ENCODE measurements at places on chromosomes 4 and X.

GRCh38 chr4:161003418-161004057, 1160.3 kb downstream of the FSTL5 start:
- DNase-seq = no peak

GRCh38 chrX:87167841-87168240, 349.8 kb upstream of the KLHL4 start:
- no peak for DNase-seq

DNA sequence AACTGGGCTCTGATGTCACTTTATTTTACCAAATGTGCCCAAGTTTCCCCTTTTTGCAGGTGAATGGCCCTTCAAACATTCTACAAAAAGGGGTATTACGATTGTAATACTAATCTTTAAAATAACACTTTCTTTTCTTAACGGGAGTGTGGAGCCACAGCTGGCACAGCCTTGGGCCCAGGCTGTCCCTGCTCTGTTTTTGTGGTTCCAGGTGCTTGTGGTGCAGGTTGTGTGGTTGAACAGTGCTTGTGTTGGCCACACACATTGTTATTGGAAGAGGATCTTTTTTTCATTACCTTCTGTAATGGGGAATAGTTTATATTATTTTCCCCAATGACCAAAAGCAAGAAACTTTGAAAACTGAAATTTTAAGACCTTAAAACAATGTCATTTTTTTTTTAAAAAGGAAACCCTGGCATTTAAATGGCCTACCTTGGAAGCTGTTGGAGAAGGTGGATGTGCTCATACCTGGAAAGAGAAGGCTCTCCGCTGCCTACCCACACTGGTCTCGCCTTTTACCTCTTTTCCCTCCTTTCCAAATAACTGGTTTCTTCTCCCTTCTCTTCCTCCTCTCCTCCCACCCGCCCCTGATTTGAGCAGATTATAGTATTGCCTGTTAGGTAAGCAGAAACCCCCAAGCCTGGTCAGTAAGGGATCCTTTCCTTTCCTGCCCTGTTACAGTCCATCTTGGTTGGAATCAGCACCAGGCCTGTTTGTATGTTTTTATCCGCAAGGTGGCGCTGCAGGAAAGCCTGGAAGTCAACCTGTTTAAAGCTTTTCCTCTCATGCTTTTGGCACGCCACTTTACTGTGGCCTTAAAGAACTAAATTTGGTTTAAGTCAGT, 28.6 kb downstream of the HADH start:
- DNase-seq = peak; percentile 81

DNA sequence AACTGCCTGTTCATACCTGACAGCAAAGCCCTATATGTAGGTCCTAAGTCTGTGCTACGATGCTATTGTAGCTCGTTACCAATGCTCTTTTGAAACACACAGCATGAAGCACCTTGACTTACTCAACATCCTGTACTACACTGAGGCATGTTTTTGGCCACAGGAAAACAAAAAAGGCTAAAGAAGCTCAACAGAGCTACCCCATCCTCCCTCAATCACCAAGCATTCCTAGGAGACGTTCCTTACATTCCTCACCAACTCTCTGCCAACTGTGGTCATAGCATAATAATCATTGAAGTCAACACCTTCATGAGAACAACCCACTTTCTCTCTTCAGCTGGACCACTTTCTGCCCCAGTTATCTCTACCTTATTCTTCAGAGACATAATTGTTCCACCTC, 73.7 kb upstream of the SLC25A43 start:
- DNase-seq = no peak

DNA sequence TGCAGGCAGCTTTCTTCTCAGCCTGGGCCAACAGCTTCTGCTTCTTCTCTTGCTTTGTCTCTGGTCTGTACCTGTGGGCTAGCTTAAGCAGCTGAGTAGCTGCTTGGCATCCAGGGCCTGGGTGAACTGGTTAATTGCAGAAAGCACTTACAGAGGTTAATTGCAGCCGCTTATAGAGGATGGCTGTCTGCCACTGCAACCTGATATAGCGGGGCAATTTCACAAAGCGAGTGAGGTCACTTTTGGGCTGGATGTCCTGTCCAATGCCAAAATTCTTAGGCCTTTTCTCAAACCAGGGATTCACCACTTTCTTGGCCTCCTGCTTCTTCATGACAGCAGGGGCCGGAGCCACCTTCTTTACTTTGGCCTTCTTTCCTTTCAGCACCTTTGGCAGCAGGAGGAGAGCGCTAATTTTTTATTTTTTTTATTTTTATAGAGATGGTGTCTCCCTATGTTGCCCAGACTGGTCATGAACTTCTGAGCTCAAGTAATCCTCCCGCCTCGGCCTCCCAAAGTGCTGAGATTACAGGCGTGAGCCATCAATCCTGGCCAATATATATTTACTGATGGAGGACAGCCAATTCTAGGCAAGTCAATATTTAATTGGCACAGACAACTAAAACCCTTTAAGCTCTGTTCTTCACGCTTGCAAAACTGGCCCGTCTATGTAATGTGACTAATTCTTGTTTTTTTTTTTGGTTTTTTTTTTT, 61.0 kb downstream of the ENOPH1 start:
- no peak for DNase-seq

DNA sequence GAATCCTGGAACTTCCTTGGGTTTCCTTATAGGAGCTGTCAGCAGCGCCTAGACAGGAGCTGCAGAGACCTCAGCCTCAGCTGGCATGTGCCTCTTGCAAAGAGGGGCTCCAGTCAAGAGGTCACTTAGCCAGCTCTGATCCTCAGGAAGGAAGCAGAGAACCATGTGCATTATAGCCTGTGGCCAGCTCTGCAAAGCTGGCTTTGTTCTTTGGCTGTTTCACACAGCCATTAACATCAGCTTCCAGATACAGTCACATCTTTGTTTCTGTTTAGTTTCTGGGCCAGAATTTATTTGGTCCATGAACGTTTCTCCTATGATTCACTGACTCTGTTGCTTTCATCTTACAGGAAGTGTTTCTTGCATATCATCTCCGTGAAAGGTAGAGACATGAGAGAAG, 92.4 kb downstream of the CC2D2A start:
- no peak for DNase-seq

DNA sequence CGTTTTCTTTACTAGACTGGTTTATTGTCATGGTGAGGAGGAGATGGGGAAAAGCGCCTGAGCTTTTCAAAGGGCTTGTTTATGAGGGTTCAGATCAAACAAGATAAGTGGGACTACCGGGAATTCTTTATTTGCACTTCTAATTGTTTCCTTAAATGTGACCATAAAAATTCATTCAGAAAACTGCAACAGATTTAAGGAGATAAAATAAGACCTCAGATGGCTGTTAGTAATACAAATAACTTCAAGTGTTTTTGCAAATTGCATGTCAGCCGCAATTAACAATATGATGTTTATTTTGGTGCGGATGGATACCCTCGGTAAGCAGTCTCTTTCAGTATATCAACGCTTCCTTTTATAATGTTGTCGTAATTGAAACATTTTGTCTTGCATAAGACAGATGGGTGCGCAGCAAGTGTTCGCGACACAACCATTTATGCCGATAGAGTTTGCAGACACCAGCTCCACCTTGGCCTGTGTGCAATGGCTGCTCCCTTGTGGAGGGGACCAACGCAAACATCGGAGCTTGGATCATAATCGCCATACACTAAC, 151.0 kb downstream of the C4orf33 start:
- DNase-seq = no peak

- DNase-seq = no peak
Observed at GRCh38 chr4:82746705-82747574, 51.7 kb downstream of the SCD5 start.

DNA sequence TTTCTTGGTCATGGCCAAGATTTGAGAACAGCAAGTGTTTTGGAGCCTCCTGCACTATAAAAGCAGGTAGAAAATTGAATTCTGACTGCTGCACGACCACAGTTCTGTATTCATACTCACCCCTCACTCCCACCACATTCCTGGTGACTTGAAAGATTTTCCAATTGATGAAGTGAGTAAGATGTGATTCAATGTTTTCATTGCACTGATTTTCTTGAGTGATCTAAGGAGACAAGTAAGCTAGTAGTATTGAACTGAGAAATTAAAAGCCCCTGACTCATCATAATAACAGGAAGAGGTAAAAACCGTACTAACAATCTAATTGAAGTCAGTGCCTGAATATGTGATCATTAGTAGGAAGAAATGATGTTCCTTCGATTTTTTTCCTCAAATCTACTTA, 6.1 kb upstream of the SEC24D start:
- DNase-seq = no peak

GRCh38 chr4:187256897-187257296, 533.2 kb upstream of the FAT1 start:
- no peak for DNase-seq

DNA sequence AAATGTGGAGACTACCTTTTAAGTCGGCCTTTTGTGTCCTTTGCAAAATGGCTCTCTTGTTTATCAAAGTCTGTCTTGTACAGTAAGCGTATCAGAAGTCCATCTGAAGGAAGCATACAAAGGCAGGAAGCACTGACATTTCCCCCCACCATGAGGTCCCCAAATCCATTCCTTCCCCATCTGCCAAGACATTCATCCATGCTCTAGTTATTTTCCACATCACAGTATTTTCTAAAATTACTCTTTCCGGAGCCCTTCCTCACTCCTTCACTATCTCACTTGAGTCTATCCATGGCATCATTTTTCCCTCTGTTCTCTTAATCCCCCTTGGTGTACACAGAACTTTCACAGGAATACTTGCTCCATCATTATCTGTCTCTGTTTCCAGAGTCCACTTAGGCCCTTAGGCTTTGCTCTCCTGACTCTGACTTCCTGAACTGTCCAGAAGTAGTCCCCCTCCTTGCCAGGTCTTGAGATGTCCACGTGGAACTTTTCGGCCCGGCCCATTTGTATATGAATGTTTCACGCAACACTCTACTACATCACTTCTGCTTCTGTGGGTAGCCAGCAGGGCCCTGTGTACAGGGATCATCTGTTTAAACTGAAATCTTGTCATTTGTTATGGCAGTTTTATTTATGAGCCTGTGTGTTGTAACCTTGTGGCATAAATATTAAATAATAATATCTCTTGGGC, 2.1 kb downstream of the SEL1L3 start:
- no peak for DNase-seq

GRCh38 chr4:76074993-76075600, 588 bp downstream of the ART3 start:
- no peak for DNase-seq

DNA sequence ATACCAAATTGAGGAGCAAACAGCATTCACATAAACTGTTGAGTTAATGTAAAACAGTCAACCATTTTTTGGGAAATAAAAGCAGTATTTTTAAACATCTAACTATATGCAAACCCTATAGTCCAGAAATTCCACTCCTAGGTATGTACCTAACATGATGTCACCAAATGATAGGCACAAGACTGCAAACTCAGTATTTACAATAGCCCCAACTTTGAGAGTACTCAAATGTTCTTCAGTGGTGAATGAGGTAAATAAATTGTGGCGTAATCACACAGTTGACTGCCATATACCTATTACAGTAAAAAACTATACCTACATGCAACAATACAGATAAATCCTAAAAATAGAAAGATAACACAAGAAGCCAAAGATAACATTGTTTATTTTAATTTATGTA, 1243.8 kb upstream of the ADGRL3 start:
- no peak for DNase-seq

DNA sequence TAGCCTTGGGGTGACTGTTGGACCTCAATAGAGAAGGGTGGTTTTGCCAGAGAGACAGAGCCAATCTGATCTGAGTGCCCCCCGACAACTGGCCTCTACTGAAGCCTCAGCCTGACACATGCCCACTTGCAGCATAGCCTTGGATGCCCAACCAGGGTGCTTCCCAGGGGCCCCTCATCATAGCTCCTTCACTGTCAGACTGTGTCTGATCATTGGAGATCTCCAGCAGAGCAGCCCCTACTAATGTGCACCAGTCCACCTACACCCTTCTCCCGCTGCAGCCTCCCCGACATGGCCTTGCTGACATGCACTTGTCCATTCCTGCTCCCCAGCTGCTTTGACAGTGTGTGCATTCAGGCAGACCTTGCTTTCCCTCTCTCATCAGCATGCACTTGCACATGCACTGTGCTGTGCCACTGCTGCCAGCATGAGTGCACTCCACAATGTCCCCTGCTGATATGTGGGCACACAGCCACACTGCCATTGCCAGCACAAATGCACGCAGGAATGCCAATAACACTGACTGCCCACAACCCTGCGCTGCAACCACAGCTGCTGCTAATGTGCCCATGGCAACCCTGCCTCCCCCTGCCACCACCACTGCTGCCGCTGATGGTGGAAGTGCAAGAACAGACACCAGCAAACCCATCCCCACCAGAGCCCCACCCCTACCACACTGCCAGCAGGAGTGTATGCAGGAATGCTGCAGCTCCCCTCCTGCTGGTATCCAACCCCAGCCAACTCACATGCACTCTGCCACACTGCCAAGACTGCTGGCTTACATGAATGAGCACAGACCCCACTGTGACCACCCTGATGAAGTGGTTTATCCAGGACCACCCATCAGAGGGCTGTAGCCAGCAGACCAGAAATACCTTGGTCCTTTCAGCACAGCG, 68.1 kb upstream of the ZMAT1 start:
- DNase-seq = no peak

DNA sequence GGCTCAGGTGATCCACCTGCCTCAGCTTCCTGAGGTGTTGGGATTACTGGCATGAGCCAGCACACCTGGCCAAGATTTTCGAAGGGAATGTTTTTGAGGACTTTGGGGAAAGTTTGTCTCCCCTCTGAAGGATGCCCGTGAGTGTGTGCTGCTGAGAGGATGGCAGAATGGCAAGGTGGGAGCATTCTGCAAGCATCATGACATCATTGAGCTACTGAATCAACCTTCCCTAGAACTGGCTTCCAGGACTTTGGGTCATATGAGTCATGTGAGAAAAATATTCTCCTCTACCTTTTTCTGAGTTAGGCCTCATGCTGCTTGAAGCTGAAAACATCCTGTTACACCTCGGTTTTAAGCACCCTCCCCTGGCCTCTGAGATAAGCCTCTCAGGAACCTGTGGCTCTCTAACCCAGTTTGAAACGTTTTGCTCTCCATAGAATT, 31.0 kb downstream of the TMEM131L start:
- DNase-seq = no peak

DNA sequence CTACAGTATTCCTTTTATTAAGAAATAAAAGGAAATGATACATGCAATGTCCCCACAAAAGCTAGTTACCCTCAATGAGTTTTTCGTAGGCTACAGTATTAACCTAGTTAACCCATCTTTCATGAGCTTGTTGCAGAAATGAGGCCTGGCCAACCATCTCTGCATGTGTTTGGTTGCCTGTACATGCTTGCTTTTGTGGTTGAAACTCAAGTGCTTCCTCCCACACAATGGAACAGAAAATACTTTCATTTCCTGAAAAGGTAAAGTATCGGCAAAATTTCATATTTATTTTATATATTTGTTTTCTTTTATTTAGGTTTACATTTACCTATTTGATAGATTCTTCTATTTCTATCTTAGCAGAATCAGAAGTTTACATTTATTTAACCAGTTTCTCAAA, 214.6 kb upstream of the FAM241A start:
- no peak for DNase-seq

- no peak for DNase-seq
Observed at GRCh38 chr4:142309772-142310171, 536.3 kb downstream of the INPP4B start.

GRCh38 chr4:152255437-152255836, 280.5 kb downstream of the FBXW7 start:
- DNase-seq = no peak
